Stomach (tissue), 19 donors: ENCODE measurements at places on chromosomes 1 and 21. TPM values are rescaled to one million over a fixed set of nuclear protein-coding genes. Genes with fewer than 3 reads are reported as not detected.

DNA sequence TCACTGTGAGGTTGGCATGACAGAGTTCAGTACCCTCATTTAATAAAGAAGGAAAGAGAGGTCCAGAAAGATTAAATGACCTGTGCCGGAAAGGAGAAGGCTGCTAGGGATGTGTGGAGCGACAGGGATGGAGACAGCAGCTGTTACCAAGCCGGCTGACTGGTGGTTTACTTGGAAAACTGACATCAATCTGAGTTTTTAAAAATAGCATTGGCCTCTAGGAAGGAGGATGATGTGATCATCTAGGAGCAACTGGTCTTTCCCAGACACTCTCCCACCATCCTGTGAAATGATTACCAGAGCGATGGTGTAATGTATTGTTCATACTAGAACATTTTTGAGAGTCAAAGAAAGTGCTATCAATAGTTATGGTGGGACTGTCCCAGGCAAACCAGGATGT is 154.4 kb downstream of the ZSCAN20 start:
- DNase-seq: no peak

DNA sequence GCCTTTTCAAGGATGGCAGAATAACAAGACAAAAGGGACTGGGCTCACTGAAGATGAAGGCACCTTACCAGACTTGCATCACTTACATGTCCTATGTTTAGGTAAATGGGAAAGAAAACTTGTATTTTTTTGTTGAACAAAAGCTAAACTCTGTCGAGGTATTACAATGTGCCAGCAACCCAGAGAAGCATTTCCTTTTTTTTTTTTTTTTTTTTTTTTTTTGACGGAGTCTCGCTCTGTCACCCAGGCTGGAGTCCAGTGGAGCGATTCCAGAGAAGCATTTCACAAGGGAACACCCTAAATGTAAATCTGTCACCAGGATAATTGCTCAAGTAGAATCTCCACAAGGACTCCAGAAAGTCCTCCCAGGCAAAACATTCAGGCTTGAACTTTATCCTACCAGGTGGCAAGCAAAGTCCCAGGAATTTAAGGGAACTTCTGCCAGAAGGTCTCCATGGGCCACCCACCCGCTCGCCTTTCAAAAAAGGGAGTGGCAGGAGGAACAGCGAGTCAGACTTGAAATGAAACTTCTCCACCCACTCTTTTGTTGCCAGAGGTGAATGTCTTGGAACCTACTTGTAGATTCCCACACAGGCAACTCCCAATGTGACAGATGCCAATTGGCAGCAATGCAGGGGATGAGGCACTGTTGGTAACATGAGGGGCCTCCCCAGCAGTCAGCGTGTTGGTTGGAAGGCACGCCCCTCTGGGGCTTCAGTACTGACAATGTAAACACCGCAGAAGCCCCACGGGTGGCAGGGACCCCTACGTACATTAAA is 125.0 kb downstream of the TIAM1 start:
- DNase-seq: peak; percentile 44

DNA sequence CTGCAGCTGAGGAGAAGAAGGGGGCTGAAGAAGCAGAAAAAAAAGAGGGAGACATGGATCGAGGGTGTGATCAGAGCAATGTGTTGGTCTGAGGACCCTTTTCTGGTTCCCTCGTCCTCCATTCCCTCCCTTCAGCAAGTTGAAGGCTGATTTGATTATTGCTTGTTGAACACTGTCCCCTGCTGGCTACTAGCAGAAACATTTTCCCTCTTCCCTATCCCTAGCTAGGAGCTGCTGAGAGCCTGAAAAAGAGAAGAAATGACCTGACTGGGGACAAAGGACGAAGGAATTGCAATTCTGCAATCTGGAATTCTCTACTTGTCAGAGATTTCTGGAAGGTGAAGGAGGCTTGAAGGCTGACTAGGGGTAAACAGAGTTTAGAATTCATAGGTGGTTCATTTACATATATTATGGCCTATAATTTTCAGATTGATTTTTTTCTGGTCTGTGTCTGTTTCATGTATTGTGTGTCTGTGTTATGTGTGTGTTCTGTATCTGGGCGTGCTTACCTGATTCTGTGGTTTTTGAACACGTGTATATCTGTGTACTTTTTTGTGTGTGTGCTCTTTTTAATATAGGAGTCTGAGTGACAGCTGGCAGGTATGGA is 9.8 kb downstream of the NHLH1 start:
- DNase-seq: no peak

Gene LAMB3
- total RNA-seq: 63.4 TPM
